Fibroblast of skin of right quadriceps (primary cell): ENCODE measurements at places on chromosomes 16 and 17.

GRCh38 chr16:79672524-79672923 lies 72.0 kb upstream of the MAF start:
- no peak for DNase-seq

DNA sequence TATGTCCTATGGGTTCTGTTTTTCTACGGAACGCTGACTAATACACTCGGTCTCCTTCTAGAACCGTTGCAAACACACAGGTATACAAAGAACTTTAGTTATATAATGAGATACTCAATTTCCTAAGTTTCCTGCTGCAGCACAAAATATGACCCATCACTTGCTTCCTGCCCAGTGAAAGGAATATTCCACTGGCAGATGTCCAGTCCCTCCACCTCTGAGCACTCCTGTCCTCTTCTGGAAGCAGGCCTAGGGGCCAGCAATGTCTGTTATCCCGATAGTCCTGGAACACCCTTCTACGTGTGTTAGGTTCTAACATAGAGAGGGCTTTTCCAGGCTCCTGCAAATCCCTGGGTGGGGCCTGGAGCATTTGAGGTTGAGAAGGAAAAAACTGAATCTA lies 32.7 kb downstream of the ADAMTS18 start:
- DNase-seq, result no peak

- no peak for DNase-seq
These were observed 169.7 kb upstream of the ZFHX3 start for GRCh38 chr16:73217654-73218053.

DNA sequence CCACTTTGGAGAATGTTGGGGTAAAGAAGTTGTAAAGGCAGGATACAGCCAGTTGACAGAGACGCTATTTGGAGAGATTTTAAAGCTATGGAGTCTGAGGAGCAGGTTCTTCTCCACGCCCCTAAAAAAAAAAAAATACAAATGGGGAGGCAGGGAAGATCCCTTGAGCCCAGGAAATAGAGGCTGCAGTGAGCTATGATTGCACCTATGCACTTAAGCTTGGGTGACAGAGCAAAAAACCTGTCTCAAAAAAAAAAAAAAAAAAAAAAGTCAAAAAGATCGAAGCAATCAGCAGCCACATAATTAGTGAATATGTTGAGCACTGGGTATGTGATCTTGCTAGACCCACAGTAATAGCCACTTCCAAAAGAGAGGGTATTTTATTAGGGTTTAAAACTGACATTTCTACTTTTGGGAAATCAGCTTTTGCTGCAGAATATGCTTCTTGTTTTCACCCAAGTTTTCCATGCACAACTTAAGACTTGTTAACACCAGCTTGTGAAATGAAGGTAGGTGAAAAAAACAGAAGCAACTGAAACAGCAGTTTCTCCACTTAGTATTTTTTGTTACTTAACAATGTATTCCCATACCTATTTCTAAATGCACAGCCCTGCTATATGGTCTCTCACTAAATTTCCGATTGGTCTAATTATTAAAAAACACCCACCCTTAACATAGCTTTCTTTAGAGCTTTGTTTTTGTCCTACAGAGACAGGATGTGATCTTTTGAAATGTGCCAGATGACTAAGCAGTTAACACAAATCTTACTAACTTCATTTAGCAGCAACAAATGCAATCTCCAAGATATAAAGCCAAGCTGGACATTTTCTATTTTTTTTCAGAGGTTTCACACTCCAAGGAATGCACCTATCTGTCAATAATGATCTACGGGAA lies 2.5 kb upstream of the ARL6IP1 start:
- DNase-seq, result peak; percentile 33

DNA sequence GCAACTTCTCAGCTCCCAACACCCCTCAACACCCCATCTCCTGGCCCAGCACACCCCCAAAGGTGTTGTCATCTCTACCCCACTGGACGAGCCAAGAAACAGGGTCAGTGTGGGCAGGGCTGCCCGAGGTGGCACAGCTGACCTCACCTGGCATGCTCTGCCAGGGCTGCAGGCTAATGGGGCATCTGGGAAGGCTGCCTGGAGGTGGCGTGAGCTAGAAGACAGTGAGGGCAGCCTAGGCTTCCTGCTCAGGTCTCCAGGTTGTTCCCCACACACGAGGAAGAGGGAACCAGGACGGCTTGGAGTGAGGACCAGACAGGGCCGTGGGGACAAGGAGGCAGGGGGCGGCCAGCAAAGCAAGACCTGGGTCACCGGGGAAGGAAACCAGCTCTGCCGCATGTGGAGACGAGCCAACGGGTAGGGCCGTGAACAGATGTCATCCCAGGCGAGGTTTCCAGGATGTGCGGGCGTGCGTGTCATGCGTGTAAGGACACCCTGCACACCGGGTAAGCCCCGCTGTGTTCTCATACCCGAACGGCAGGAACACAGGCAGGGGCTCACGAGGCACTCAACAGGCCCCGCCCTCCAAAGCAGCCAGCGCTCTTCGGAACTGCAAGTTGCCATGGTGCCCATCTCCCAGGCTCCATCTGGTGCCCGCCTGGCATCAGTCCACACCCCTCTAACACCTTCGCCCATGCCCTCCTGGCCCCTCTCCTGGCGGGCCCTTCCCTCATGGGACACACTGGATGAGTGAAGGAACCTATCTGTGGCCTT lies 29.6 kb upstream of the PVALEF start:
- no peak for DNase-seq
